ENCODE measurements at places on chromosomes 1 and 21.
A peak's percentile ranks its signal among the peaks of the same experiment; 100 is the strongest.

GRCh38 chr1:2300004-2300771 lies 72.1 kb downstream of the SKI start:
- no peak for DNase-seq

DNA sequence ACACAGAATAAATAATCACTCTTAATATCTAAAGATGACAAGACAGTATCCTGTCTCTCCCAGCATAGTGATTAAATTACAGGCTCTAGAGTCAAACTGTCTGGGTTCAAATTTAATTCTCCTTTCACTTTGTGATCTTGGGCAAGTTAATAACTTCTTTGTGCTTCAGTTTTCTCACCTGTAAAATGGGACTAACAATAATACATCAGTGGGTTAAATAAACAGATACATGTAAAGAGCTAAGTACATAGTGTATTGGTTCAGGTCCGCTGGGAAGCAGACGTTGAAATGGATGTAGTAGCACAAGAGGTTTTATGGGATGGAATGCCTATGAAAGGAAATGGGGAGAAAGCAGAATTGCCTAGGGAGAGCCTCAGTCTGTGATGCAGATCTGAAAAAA lies 10.7 kb downstream of the ZFYVE9 start:
- no peak for DNase-seq

- DNase-seq = no peak
Measured at GRCh38 chr1:25247829-25248754, 838 bp upstream of the RSRP1 start.

GRCh38 chr1:1938613-1939295 lies 19.7 kb upstream of the TMEM52 start:
- no peak for DNase-seq

GRCh38 chr1:59769736-59770095 lies 45.0 kb upstream of the HOOK1 start:
- DNase-seq = no peak

- DNase-seq = peak; percentile 94
Measured at GRCh38 chr1:183942933-183943693, 94.4 kb downstream of the COLGALT2 start.

DNA sequence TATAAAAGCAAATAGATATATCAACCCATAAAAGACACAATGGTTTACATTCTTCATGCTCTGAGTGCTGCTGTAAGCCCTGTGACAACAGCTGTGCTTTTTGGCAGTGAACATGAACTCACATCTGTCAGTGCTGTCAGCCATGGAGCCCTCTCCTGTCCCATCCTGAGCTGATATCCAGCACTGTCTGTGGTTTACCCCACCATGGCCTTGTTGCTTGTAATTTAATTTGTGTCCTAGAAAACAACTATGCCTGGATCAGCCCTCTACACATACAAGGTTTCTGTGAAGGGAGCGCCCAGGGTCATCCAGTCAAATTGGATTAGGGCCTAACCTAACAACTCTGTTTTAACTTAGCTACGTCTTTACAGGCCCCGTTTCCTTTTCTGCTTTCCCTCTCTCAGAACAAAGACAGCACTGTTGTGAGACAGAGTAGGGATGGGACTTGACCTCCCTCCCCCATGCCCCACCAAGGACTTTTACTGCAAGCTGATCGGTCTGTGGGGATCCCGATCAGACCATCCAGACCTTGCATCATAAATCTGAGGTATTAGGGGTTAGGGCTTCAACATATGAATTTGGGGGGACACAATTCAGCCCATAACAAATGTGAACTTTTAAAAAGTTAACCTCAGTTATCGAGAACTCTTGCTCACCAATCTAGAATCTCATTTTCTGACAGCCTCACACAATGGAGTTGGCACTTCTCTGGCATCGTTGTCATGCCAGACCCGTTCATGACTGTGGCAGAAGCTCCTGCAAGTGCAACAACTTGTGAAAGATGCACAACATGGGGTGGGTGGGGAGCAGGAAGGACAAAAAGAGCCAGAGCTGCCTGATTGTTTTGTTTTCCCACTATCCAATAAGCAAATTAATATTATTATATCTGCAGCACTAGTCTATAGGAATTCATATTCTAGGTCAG lies 16.4 kb upstream of the SLC44A3 start:
- DNase-seq = no peak

GRCh38 chr1:115314092-115314491 lies 24.0 kb downstream of the NGF start:
- DNase-seq = no peak

- no peak for DNase-seq
Measured at GRCh38 chr1:15719381-15720120, 16.5 kb upstream of the SLC25A34 start.

DNA sequence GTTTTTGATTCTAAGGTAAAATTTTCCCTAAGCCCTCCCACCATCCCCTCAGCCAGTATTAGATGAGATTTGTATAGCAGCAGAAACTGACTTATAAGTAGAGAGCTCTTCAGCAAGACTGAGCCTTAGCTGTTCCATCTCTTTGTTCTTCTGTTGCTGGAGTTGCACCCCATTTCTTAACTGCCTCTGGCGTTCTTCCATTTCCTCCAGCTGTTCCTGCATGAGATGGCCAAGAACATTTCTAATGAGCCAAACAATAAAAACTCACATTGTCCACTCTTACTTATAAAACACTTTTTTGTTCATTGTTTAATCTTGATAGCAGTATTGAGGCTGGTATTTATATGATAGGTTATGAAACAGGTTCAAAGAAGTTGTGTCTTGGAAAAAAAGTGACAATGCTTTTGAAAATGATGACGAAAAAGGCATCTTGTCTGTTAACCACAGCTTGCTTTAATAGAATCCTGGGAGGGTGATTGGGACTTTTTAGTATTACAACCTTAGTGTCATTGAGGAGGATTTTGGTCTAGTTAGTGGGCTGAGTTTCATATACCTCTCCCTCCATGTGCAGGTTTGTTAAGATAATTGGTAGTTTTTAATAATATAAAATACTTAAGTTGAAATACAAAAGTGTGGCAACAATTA lies 18.3 kb downstream of the SYNC start:
- DNase-seq = no peak

- DNase-seq = no peak
Measured at GRCh38 chr1:97834899-97835298, 85.9 kb downstream of the DPYD start.

DNA sequence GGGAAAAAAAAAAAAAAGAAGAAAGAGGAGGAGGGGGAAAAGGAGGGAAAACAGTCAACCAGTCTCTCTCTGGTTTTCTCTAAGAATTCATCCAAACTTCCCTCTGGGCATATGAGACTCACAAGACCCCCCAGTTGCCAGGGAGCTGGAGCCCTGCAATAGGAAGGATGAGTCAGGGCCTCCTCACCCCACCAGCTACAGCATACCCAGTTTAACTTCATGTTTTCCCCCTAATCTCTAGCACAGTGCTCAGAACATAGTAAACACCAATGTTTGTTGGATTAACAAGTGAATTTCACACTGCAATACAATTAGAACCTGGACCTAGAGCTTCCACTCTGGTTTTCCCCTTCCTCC lies 7.8 kb downstream of the F11R start:
- DNase-seq = no peak

DNA sequence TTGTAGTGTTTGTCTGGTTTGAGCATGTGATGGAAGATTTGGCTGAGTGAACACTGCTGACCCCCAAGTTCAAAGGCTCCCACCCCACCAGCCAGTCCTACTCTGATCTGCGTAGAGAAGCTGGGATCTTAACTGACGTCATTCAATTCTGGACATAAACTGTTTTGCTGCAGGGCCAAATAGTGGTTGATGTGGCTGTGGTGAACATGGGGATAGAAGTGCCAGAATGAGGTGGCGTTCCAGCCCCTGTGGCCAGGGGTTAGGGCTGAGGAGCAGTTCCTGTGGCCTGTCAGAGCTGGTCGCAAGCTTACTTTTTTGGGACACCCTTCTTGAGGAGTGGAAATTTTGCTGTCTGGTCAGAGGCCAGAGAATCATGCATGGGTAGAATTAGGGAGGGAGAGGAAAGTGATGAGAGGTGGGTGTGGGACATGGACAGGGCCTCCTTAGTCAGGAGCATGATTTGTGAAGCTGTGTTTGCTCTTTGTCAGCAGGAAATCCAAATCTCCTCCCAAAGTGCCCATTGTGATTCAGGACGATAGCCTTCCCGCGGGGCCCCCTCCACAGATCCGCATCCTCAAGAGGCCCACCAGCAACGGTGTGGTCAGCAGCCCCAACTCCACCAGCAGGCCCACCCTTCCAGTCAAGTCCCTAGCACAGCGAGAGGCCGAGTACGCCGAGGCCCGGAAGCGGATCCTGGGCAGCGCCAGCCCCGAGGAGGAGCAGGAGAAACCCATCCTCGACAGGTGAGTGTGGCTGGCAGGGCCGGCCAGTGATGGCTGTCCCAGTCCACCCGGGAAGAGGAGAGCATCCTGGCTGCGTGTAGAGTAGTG lies 25.9 kb downstream of the SZRD1 start:
- DNase-seq = no peak

GRCh38 chr1:50228871-50229384 lies 120.2 kb downstream of the ELAVL4 start:
- no peak for DNase-seq

DNA sequence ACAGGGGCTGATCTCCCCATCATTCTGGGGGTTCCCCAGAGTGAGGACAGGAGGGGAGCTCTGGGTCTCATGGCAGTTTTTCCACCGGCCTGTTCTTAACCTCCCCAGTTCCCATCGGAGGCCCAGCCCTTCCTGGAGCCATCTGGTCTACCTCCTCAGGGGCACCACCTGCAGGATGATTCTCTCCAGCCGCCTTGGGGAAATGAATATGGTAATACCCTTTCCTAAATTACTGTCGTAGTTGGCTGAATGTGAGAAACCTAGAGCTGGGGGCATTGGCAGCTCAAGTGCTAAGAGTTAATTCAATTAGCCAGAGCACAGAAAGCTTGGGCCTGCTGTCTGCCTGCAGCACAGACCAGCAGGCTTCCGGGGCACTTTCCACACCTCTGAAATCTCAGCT lies 64.9 kb downstream of the TAS1R2 start:
- DNase-seq = no peak

GRCh38 chr1:72524021-72524420 lies 241.7 kb upstream of the NEGR1 start:
- DNase-seq = no peak

DNA sequence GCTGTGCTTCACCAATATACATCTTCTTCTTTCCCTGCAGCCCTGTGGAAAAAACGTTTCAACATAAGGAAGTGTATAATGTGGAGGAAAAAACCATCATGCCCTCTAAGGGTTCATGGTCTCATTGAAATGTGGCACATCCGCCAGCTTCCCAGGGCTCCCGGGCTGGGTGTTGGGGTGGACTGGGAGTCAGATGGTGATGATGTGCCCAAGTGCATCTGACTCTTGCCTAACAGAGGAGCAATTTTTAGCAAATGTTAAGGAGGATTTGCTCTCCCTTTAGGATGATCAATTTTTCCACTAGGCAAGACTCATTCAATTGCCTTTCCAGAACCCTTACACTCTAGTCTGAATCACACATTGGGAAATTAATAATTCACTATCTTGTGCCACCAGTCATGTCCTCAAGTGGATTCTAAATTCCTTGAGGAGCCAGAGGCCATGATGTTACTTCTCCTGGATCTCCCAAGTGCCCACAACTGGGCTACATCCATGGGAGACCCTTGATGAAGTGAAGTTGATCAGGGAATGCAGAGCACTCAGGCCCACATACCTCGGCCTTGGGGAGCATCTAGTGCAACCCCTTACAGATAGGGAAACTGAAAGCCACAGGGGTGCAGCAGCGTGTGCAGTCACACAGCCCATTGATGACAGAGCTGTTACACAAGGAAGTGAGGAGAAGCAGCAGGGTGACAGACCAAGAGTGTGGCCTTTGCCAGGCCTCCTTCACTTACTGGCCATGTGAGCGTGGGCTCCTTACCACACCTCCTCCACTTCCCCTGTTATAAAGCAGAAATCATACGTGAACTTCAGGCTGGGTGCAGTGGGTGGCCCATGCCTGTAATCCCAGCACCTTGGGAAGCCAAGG lies 100.0 kb upstream of the SLC44A3 start:
- DNase-seq = no peak

DNA sequence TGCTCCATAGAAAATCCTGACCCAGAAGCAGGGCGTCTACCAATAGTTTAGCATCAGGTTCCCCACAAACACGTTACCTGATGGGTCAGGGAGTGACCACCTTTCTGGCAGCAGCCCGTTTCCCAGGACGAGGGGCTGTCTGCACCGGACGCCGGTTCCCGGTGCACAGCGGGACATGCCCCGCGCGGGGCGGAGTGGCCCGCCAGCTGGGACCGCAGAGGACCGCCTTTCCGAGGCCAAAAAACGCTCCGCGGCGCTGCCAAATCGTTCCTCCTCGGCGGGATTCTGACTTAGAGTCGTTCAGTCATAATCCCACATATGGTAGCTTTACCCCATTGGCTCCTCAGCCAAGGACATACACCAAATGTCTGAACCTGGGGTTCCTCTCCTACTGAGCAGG lies 126.1 kb downstream of the LIPI start:
- no peak for DNase-seq

GRCh38 chr1:192538407-192539296 lies 36.9 kb upstream of the RGS1 start:
- no peak for DNase-seq

GRCh38 chr1:242723044-242723716 lies 198.7 kb upstream of the PLD5 start:
- DNase-seq = no peak

- no peak for DNase-seq
Measured at GRCh38 chr1:178986204-178986603, 39.5 kb upstream of the FAM20B start.

GRCh38 chr1:247089616-247090375 lies 11.2 kb upstream of the ZNF670 start:
- DNase-seq = no peak

DNA sequence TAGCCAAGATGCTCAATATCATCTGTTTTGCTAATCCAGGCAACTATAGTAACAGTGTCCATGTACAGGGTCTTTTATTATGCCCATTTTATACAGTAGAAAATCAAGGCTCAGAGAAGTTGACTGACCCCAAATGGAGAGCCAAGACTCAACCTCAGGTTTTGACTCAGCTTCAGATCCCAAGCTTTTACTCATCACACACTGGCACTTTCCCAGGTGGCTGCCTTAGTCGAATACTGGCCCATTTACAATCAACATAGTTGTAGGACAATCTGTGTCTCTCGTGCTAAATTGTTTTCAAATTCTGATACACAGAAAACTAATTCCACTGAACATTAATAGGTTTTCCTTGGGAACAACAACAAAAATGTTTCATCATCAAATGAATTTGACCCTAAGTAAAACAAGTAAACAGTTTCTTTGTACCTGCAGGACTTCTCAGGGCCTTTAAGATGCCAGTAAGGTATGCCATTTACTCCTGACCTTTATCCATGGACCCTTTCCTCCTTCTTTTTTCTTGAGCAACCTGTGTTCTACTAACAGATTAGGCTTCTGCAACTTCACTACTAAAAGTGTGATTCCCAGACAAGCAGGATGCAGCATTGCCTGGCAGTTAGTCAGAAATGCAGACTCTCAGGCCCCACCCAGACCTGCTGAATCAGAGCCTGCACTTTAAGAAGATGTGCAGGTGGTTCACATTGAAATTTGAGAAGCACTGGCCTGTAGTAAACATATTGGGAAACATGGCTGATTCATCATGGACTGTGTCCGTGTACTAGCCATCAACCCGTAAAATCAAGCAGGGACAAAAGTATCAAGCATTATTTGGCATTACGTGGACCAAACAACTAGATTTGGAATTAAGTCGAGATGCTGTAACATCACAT lies 128.8 kb downstream of the RRAGC start:
- no peak for DNase-seq

- DNase-seq = no peak
Measured at GRCh38 chr1:29453502-29454240, 217.3 kb downstream of the PTPRU start.

GRCh38 chr1:204286315-204286714 lies 72.5 kb upstream of the GOLT1A start:
- no peak for DNase-seq

- no peak for DNase-seq
Measured at GRCh38 chr1:177568622-177569021, 397.9 kb downstream of the BRINP2 start.

Measured in brain pericyte (primary cell).